ENCODE measurements at places on chromosomes 2 and 18. TPM values are rescaled to one million over a fixed set of nuclear protein-coding genes. Genes with fewer than 3 reads are reported as not detected.

The AQP12A gene
- not detected for total RNA-seq

The TNFRSF11A gene
- 0.09 TPM for total RNA-seq

The PCBP1 gene
- total RNA-seq, result 25.8 TPM

The GAREM1 gene
- 4.1 TPM for total RNA-seq

The ANKRD44 gene
- total RNA-seq, result 6.0 TPM

The GREB1L gene
- total RNA-seq, result not detected

The GPBAR1 gene
- total RNA-seq, result 0.37 TPM

The TLX2 gene
- total RNA-seq, result not detected

The LBH gene
- 337 TPM for total RNA-seq

The SERPINB12 gene
- not detected for total RNA-seq

The KIF5C gene
- 0.09 TPM for total RNA-seq

The SUCLG1 gene
- 44.8 TPM for total RNA-seq

The SLC8A1 gene
- total RNA-seq, result 13.1 TPM

The FAM110C gene
- total RNA-seq, result not detected

The ST6GAL2 gene
- under 0.01 TPM for total RNA-seq

The TGFA gene
- 0.28 TPM for total RNA-seq

The CHRND gene
- total RNA-seq, result not detected

The IL37 gene
- total RNA-seq, result not detected

The DYNAP gene
- total RNA-seq, result not detected

The ATOH8 gene
- 72.5 TPM for total RNA-seq

The TUBA3E gene
- not detected for total RNA-seq

The GDF7 gene
- total RNA-seq, result 0.14 TPM

The CIB4 gene
- total RNA-seq, result not detected

The ANKRD12 gene
- total RNA-seq, result 24.9 TPM

The CCL20 gene
- total RNA-seq, result 0.28 TPM

The MBP gene
- 43.8 TPM for total RNA-seq

The LCT gene
- not detected for total RNA-seq

The GLI2 gene
- 11.3 TPM for total RNA-seq

The FTCDNL1 gene
- 1.00 TPM for total RNA-seq

The SLC5A7 gene
- total RNA-seq, result not detected

The AP1S3 gene
- 5.9 TPM for total RNA-seq

The HOXD11 gene
- 0.14 TPM for total RNA-seq

The OSBPL1A gene
- total RNA-seq, result 43.5 TPM

The RAB27B gene
- total RNA-seq, result 30.2 TPM

The SNTG2 gene
- not detected for total RNA-seq

The DSG1 gene
- not detected for total RNA-seq

The CRYGC gene
- not detected for total RNA-seq

All from smooth muscle cell of bladder (primary cell).